ENCODE measurements at places on chromosomes 3 and 15. TPM values are rescaled to one million over a fixed set of nuclear protein-coding genes. Genes with fewer than 3 reads are reported as not detected.

SAMD7 gene
- total RNA-seq = not detected

KBTBD12 gene
- not detected for total RNA-seq

MUC13 gene
- total RNA-seq = not detected

HACL1 gene
- total RNA-seq = 24.7 TPM

SNX33 gene
- 36.7 TPM for total RNA-seq

MAP6D1 gene
- total RNA-seq = 4.2 TPM

VIPR1 gene
- 9.2 TPM for total RNA-seq

TOPAZ1 gene
- not detected for total RNA-seq

KCNMB2 gene
- not detected for total RNA-seq

GPR171 gene
- total RNA-seq = not detected

AKAP13 gene
- 161 TPM for total RNA-seq

FBXW12 gene
- not detected for total RNA-seq

KY gene
- total RNA-seq = not detected

IL5RA gene
- total RNA-seq = not detected

CYP11A1 gene
- not detected for total RNA-seq

IL17RD gene
- 2.9 TPM for total RNA-seq

CMTM8 gene
- total RNA-seq = 5.1 TPM

ACTC1 gene
- 4.0 TPM for total RNA-seq

EXD1 gene
- total RNA-seq = not detected

ITIH4 gene
- 7.2 TPM for total RNA-seq

GMPS gene
- total RNA-seq = 60.8 TPM

RAB7A gene
- 284 TPM for total RNA-seq

IL17RE gene
- 0.89 TPM for total RNA-seq

GRIP2 gene
- total RNA-seq = 0.18 TPM
